ENCODE measurements at places on chromosomes 5 and 9.

DNA sequence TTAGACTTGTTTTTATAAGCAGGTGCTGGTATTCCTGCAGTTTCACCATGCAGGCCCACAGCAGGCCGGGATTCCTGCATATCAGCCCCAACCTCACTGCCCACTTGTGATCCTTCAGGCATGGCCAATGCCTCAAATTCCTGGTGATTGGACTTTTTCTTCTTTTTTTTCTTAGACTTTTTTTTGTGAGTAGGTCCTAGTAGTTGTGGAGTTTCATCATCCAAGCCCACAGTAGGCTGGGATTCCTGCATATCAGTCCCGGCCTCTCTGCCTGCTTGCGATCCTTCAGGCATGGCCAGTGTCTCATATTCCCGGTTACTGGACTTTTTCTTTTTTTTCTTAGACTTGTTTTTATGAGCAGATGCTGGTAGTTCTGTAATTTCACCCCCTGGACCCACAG, 4.8 kb downstream of the TTF1 start:
- DNase-seq = no peak

- no peak for DNase-seq
Measured at GRCh38 chr5:171318026-171318425, 9.0 kb downstream of the TLX3 start.

GRCh38 chr9:27563738-27564430, 9.4 kb downstream of the C9orf72 start:
- DNase-seq = no peak

- DNase-seq = no peak
Measured at GRCh38 chr9:113854310-113854709, 21.8 kb upstream of the ZNF618 start.

DNA sequence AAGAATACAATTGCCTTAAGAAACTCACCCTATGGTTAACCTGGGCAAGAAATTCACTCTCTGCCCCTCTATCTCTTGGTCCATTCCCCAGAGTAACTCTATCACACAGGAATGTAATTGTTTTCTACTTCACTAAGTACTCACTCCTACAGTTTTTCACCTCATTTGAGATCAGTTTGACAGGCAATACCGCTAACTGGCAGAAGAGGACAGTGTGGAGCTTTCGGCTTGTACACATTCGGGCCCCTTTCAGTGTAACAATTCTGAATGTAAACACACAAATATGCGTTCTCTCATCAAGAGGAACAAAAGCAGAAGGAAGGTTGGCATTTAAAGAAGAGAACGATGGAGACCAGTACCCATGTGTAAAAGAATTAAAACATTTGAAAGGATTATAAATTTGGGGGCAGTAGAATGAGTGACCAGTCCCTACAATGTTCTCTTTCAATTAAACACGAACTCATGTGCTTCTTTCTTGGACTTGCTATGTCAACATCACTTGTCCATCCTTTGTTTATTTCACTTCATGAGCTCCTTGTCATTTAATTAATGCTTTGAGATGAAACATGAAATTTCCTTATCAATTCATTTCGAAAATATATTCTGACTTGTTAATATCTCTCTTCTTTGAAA, 188.5 kb upstream of the GRAMD2B start:
- DNase-seq = no peak

DNA sequence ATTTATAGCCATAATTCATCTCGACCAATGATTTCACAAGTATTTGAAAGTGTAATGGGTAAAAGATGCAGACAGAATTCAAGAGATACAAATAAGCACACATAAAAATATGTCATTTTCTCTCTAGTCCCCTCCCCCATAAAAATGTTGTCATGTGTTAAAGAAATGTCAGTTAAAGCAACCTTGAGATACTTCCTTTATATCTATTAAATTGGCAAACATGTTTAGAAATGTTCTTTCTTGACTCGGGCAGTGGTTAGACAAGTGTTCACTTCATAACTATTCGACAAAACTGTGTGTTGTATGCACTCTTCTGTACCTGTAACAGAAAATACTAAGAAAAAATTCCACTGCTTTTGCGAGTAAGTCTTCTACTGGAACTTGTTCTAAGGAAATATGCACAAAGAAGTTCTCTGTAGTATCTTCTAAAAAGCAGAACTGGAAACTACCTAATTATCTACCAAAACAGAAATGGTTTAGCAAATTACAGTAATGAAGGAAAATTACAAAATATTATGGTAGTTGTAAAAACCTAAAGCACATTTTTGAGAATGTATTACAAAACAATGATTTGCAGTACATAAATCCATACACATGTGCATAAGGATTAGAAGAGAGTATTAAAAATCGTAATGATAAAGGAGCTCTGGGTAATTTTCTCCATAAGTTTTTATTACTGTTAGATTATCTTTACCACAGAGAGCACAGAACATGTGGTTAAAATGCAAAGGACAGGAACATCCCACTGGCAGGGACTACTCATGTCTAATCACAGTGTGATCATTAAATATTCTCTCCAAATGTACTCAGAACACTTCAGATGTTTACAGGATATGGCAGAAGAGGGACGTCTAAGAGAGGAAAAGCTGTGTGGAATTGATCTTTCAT, 35.9 kb downstream of the FBXW2 start:
- no peak for DNase-seq

DNA sequence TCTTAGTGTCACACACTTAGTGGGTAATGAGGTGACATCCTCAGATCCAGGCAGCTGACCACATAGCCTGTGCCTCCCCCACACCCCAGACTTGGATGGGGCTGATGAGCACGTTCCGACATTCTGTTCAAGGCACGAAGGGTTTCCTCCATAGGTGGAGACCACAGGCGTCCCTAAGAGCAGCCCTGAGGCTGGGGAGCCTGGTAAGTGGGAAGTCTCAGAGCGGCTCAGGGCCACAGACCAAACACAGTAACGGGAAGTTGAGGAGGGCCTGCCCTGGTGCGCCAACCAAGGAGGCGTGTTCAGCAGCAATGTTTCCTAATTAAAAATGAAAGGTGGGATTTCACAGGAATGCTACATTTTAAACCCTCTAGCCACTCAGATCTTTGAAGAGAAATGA, 102.3 kb upstream of the PHYKPL start:
- DNase-seq = no peak

DNA sequence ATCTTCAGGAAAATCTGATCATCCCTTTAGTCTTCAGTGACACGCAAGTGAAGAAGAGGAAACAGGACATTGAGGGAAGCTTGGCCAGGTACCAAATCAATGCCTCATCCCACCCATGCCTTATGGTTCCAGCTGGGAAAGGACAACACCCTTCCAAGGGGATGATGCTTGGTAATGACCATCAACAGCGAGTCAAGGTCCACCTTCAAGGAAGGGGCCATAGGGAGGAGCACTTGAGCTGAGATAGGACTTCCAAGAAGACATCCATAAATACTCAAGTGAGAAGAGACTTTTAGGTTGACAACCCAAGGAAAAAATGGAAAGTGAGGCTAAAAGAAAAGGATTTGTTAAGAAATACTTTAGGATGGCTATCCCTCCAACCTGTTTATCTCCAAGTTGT, 27.1 kb upstream of the GAS1 start:
- DNase-seq = no peak

DNA sequence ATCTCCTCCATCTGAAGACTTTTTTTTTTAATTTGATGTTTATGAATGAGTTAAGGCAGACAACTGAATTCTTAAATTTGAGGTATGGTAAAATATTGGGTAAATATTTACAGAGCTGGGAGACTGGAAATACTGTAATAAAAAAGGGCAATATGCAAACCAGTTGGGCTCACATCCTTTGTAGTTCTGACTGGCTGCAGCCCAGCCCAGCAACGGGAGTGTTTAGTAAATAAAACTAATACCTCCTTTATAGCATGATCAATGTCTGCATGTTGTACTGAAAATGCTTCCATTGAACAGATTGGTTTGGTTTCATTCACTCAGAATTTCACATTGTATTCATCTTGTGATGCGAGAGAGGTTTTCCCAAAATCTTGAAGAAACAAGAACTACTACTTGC, 365.0 kb downstream of the DMRT2 start:
- DNase-seq = no peak

GRCh38 chr5:52740007-52740406, 47.7 kb upstream of the ITGA1 start:
- DNase-seq = no peak

DNA sequence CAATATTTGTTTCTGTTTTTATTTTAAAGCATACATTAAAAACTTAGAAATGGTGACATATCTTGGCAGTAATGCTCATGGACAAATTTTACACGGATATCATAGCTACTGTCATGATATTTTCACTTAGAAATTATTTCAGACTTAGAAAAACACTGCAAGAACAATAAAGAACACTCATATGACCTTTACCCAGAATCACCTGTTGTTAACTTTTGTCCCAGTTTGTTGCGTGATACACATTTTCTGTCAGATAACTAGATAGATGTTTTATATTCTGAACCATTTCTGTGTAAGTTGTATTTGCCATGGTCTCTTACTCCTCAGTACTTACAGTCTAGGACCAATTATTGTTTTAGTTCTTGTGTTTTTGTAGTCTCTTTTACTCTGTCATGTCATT, 3.6 kb upstream of the LRRC70 start:
- no peak for DNase-seq

DNA sequence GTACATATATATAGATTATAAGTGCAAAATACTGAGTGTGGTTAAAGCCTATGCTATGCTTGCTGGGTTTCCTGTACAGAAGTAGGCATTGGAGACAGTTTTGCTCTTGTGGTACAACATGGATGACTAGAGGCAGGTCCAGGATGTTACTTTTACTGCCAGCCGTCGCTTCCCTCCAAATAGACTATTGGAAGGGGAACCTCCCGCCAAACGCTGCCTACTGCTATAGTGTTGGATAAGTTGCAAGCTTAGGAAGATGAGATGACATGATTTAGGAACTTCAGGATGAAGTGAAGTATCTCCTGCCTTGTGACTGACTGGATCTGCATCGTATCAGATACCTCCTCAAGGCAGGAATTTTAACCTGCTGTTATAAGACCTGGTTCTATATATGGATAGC, 30.9 kb downstream of the JAK2 start:
- no peak for DNase-seq

GRCh38 chr5:148682058-148683026, 28.0 kb upstream of the HTR4 start:
- no peak for DNase-seq

DNA sequence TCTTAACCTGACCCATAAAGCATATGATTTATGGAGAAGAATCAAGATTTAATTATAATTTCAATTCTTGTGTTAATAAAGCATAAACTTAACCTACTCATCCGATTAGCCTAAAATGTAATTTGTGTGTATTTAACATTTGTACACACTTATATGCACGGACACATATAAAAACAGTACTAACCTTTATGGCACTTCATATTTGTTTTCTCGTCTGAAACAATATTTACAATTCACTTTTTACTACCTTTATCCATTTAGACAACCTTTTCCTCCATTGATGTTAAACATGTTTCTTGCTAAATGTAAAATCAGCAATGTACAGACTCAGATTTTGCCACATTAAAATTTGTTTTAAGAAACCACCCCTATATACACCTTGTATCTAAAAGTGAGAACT, 22.8 kb downstream of the MEGF10 start:
- DNase-seq = no peak

DNA sequence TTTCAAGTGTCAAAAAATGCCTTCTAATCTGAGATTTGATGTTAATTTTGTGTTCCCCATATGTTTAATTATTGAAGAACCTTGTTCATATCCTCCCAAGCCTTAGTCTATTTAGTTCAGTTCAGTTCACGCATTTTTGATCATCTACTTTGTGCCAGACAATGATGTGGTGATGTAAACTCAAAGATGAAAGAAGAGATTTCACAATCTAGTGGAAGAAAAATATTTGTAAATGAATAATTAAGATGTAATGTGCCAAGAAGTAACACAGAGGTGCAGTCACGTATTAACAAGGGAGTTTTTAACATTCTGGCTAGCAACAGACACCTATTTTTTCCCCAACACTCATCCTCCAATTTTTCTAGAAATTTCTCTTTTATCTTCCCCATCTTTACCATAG, 22.1 kb upstream of the KIF2A start:
- DNase-seq = no peak

DNA sequence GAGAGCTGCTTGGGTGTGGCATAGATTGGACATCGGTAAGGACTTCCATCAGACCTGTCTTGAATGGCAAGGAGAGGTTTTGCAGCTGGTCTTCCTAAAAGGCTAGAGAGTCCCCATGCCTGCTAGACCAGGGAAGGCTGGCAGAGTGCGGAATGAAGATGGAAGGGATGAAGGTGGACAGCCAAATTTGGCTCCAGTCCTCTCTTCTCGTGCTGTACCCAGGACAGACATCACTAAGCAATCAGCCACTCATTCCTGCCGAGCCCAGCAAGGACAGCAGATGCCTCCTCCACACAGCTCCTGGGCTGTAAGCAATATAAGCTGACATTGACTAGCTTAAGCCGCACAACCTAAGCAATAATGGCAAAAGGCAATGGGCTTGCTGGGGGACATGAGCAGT, 112.0 kb downstream of the OLFM1 start:
- DNase-seq = no peak

DNA sequence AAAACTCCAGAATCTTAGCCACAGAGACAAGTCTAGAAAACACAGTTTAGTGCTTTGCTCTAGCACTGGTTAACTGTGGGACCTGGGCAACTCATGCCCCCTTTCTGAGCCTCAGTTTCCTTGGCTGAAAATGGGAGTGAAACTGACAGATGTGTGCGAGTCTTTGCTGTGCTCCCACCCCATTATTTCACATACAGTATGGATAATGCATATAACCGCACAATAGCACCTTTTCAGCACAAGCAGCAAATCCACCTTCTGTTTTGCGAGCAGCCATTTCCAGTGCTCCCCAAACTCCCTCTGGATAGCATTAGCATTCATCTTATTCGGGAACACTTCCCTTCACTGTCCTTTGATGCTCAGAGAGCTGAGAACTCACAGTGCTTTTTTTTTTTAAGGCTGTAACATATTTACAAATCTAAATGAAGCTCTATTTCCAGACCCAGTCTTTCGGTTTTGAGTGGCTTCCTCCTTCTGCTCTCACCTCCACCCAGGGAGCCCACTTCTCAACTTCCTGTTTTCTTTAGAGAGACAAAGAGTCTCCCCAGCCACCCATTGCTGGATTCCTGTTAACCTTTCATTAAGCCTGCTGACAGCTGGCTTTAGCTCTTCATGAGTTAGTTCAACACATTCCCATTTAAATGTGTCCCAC, 49.2 kb downstream of the TIMD4 start:
- no peak for DNase-seq
